Urinary bladder (tissue), 4 donors: ENCODE measurements at places on chromosomes 2 and 18. TPM values are rescaled to one million over a fixed set of nuclear protein-coding genes. Genes with fewer than 3 reads are reported as not detected.

CLHC1 gene
- 3.8 TPM for polyA plus RNA-seq

PTPRM gene
- 60.9 TPM for polyA plus RNA-seq

ALPP gene
- not detected for polyA plus RNA-seq

PLEKHM3 gene
- polyA plus RNA-seq: 5.7 TPM

CHRND gene
- polyA plus RNA-seq: not detected

ZNF804A gene
- polyA plus RNA-seq: 0.35 TPM

TUBA4B gene
- polyA plus RNA-seq: not detected

PLCD4 gene
- 28.4 TPM for polyA plus RNA-seq

LAMA1 gene
- polyA plus RNA-seq: 0.54 TPM

CCDC121 gene
- 5.4 TPM for polyA plus RNA-seq

GRCh38 chr2:169015943-169016342, 15.2 kb downstream of the ABCB11 start:
- DNase-seq: no peak

DNA sequence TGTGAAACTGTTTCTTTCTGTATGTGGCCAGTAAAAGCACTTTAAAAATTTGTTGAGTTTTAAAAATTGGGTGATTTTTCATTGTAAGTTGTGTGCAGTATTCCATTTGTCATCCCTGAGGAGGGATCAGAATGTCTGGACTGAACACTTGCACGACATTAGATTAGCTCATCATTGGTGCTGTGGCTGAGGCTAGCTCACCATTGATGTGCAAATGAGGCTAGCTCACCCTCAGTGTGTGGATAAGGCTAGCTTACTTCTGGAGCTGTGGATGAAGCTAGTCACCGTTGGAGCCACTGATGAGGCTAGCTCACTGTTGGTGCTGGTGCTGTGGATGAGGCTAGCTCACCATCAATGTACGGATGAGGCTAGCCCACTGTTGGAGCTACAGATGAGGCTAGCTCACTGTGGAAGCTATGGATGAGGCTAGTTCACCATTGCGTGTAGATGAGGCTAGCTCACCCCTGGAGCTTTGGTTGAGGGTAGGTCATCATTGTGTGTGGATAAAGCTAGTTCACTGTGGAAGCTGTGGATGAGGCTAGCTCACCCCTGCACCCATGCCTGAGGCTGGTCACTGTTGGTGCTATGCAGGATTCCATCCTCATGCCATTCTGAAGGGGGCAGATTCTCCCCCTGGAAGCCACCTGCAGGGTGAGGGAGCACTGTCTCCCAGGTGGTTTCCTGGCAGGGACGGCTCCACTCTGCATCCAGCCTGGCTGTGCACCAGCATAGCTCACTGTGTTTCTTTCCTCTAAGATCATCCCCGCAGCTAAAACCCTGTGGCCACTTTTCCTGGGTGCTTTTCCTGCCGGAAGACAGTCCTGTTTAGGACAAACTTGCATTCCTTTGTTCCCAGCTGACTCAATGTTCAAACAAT, 101.1 kb downstream of the TWIST2 start:
- no peak for DNase-seq

DNA sequence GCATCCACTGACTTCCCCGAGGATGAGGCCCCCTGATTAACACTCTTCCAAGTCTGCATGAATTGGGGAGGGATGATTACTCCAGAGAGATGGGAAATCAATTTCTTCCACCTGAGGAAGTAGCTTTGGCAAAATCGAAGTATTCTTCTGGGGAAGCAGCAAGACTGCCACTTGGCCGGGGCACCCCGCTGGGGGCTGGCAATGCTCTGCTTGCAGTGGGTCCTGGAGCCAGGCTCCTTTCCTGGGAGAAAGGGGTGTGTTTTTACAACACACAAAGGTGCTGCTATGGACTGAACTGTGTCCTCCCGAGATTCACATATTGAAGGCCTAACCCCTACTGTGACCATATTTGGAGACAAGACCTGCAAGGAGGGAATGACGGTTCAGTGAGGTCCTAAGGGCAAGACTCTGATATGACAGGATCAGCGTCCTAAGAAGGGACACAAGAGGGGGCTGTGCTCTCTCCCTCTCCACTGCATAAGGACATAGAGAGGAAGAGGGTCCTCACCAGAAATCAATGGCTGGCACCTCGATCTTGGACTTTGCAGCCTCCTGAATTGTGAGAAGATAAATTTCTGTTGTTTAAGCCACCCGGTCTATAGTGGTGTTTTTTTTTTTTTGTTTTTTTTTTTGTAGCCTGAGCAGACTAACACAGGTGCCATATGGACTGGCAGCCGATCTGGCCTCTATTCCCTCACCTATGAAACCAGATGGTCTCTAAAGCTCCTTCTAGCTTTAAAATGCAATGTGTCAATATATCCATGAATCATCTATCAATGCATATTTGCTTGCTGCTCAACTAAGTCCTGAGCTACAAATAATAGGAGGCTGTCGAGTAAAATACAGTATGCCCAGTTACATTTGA, 3.6 kb upstream of the SMARCAL1 start:
- no peak for DNase-seq

- DNase-seq: no peak
These were observed 239.0 kb downstream of the ZNF521 start for GRCh38 chr18:25112821-25113434.

GRCh38 chr2:71309-72035, 25.2 kb upstream of the FAM110C start:
- DNase-seq: no peak

GRCh38 chr2:191038241-191038725, 24.3 kb upstream of the STAT1 start:
- no peak for DNase-seq

GRCh38 chr2:164126960-164127660, 391.3 kb upstream of the FIGN start:
- DNase-seq: no peak

DNA sequence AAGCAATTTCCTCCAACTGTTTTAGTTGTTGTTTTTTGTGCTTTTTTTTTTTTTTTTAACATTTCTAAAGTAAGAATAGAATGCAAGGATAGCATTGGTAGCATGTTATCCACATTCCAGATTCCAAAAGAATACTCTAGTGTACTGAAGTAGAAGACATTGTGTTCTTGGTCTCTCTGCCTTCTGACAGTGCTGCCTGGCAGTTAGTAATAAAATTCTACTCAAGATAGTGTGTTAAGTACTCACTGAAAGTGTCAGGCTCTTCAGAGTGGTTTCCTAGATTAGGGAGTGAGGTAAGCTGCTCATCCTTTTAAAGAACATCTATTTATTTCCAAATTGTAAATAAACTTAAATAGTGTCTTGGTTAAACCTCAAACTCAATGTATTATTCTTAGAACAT, 253.7 kb downstream of the HNMT start:
- DNase-seq: no peak

GRCh38 chr2:98571796-98572195, 36.5 kb downstream of the COA5 start:
- DNase-seq: no peak

DNA sequence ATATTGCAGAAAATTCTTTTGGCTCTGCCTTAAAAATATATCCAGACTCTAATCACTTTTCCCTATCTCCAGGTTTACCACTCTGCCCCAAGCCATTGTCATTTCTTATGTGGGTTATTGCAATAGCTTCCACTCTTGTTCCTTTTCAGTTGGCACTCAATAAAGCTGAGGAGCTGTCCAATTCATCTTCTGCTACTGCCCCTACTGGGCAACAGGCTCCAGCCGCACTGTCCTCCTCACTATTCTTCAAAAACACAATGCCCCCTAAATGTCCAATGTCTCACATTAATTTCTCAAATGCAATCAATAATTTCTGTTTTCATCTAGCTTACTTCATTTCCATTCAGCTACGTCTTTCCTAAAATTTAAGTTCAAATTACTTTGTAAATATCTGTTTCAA, 1262.5 kb upstream of the CDH2 start:
- no peak for DNase-seq

DNA sequence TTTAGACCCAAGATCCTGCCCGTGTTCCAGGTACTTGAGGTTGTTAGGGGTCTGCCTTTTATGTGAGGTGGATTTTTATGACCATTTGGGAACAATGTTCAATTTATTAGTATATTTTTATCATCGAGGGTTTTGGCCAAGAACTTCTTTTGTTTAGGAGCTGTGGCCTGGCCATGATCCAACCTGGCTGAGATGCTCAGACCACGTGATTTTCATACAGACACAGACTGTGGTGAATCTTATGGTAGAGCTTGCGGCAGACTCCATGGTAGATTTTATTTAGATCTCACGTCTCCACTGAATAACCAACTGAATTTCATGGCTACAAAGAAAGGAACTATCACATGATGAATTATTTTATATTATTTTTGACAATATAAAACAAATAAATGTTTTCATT, 405.5 kb upstream of the VWC2L start:
- DNase-seq: no peak

- DNase-seq: no peak
These were observed 104.2 kb downstream of the LRP2 start for GRCh38 chr2:169258045-169258601.

DNA sequence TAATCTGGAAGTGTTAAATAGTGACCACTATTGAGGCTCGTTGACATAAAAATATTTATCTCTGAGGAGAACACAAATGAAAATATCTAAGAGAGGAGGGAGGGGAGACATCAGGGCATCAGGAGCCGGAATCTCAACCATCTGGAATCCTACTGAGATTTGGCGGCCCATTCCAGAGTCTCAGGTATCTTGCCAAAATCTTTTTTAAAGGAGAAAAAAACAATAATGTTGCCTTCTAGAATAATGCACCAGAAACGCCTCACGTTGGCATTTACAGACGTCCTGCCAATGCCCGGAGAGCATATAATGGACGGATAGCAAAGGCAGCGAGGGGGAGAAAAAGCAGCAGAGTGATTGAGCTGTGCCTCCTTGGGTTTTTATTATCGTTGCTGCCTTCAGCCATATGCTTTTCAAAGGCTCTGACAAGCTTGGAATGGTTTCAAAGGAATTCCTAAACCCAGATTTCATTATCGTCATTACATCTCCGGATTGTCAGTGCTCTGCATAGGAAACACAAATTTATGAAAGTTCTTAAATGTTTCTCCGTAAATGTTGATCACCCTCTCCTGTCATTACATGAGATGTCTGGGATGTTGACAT, 30.9 kb upstream of the EGR4 start:
- DNase-seq: no peak

DNA sequence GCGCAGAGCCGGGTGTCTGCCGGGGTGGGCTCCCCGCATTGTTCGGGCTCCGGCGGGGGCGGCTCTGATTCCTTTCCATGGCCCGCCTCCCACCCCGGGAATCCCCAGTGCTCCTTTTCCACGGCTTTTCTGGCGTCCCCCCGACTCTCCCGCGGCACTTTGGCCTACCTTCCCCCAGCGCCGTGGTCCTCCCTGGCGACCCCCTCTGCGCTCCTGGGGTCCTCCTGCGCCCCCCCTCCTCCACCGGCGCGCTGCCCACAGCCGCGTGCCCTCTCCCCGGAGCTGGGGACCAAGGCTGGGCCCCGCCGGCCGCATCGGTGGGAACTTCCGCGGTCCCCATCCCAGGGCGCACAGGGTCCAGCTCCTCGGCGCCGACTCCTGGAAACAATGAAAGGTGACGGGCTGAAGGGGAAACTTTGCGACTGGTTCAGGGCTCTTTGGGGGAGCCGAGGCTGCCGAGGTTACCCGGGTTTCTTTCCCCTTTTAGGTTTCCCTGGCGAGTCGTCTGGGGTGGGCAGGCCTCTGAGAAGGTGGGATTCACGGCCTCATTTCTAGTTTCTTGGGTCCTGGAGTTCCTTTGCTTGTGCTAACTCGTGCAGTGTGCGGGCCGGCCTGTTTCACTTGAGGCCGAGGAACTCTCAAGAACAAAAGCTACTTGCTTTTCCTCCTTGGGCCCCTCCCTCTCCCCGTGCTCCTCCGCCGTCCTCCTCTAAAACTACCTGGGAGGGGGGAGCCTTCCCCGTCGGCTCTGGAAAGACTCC, 2.2 kb downstream of the TGIF1 start:
- no peak for DNase-seq

- DNase-seq: no peak
These were observed 4.8 kb upstream of the PARD6G start for GRCh38 chr18:80252136-80252535.

DNA sequence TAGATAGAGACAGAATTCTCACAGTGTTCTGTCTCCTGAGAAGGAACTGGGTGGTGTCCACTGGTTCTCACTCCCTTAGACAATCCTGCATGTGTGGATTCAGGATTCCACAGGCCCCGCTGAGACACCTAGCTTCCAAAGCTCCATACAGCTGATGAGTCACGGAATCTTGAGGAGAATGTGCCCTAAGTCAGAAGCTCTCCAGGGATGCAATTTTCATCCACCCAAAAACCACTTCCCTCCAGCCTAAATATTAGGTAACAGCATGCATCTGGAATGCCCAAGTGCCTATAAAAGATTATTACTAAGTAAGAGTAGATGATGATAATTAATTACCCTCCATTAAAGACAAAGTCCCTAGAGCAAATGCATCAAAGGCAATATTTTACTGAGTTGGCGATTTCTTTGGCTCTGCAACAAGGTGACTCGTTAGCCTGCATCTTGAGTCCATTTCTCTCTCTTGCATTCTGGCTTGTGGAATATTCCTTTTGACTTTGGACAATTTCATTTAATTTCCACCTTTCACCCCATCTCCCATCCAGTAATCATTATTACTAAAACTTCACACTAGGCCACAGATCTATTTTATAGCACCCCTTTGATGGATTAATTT, 475.1 kb downstream of the TNS1 start:
- no peak for DNase-seq

GRCh38 chr18:79302120-79302519, 93.6 kb upstream of the NFATC1 start:
- DNase-seq: no peak

GRCh38 chr2:16247326-16248122, 307.2 kb downstream of the MYCN start:
- no peak for DNase-seq

DNA sequence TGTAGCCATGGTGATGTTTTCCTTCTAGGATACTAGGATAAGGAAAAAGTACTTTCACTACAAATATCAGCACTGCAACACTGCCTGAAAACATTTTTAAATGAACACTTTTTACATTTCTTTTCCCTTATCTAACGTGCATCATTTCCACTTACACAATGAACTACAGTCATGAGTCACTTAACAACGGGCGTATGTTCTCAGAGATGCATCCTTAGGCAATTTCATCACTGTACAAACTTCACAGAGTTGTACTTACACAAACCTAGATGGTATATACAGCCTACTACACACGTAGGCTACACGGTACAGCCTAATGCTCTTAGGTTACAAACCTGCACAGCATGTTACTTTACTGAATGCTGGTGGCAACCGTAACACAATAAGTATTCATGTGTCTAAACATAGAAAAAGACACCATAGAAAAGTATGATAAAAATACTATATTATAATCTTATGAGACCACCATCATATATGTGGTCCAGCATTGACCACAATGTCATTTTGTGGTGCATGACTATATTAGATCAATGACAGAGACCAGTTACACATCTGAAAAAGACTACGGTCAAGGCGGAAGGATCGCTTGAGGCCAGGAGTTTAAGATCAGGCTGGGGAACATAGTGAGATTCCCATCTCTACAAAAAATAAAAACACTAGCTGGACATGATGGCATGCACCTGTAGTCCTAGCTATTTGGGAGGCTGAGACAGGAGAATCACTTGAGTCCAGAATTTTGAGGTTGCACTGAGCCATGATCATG, 39.8 kb downstream of the WDR33 start:
- no peak for DNase-seq

- no peak for DNase-seq
These were observed 1159.6 kb downstream of the RPIA start for GRCh38 chr2:89850881-89851582.

GRCh38 chr18:71075147-71075546, 786.3 kb downstream of the SOCS6 start:
- no peak for DNase-seq

GRCh38 chr2:119544939-119545475, 758 bp downstream of the CFAP221 start:
- no peak for DNase-seq

GRCh38 chr18:28560331-28560730, 383.4 kb upstream of the CDH2 start:
- no peak for DNase-seq
